ENCODE measurements at places on chromosomes 7 and 10.

DNA sequence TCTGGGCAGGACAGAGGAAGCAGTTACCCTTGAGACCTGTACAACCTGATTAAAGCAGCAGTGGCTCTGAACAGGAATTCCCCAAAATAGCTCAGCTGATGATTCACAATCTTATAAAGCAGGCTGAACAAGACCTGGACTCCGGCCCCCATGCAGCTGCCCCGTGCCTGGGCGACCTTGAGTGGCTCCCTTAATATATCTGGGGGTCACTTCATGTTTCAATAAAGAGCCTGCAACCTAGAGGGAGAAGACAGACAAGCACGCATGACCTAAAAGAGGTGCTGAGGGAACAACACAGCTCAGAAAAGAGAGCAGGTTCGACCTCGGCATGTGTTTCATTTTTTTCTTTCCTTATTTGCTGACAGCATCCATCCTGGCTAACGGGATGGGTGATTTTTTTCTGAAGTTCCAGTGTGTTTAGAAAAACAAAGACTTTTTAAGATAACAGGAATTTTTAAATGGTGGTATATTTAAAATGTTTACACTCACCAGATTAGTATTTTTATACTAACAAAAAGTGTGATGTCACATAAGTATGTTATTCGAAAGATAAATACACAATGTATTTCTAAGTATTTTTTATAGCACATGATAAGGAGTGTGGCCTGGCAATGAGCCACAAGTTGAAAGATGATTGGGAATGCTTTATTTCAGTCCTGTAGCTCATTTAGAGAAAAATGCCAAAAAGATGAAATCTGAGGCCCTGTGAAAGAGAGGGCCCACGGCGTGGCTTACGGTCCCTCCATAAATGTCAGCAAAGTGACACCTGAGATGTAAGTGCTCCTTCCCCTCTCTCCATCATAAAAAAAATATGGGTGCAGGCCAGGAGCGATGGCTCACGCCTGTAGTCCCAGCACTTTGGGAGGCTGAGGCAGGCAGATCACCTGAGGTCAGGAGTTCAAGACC lies 161.3 kb downstream of the SLIT1 start:
- DNase-seq: no peak

DNA sequence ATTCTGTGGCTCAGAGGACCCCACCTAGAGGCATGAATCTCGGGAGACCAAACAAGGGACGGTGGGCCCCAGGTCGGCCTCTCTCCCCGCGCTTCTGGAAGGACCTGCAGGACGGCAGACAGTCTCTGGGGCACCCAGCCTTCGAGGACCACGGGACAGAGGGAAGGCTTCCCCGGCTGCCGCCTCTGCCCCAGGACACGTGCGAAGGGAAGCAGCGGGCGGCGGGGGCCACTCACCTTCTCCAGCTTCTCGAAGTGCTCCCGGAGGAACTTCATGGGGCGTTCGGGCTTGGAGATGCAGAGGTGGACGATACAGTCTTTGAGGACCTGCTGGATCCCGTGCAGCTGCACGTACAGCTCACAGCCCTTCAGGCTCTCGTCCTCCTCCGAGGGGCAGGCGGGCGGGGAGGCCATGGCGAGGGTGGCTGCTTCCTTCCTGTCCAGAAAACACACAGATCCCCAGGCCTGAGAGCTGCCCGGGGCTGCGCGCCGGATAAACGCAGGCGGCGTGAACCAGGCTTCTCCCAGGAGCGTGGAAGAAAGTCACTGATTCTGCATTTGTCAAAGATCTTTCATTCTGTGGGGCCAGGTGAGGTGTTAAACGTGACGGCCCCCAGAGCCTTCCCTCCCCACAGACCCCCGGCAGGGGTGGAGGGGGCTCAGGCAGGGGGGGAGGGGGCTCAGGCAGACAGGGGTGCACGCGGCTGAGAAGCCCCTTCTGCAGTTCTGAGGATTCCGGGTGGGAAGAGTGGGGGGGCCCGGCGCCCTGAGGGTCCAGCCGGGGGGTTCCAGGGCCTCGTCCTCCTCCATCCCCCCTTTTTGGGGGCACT lies 15.2 kb upstream of the DNAAF5 start:
- no peak for DNase-seq

DNA sequence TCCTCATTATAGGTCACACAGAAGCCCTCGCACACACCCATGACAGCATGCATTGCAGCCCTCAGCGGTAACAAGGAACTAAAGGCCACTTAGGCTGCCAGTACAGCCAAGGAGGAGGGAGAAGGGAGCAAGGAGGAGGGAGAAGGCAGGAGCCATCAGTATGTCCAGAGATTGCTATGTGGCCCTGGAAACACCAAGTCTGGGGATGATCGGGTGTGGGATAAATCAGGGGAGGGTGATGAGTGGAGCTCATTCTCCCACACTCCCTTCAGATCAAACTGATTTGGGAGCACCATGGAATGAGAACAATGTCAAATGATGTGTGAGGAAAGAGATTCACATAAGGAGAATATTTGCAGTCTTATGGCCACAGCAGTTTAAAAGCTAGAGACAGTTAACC lies 350.9 kb downstream of the TNS3 start:
- no peak for DNase-seq

DNA sequence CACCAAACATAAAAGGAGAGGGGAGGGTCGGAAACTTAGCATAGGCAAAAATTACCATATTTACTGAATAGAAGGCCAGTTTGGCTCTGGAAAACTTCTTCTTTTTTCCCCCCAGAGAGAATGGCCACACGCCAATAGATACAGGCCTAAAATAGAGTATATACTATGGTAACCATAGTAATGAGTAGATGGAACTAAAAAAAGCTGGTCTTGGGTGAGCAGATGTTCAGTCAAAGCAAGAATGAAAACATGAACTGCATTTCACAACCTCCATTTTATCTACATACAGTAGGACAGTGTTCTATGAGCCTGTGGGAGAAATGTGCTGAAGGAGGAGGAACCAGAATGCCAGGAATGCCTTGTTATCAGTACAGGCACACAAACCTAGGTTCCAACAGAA lies 141.7 kb upstream of the SEMA3A start:
- DNase-seq: peak; percentile 62

DNA sequence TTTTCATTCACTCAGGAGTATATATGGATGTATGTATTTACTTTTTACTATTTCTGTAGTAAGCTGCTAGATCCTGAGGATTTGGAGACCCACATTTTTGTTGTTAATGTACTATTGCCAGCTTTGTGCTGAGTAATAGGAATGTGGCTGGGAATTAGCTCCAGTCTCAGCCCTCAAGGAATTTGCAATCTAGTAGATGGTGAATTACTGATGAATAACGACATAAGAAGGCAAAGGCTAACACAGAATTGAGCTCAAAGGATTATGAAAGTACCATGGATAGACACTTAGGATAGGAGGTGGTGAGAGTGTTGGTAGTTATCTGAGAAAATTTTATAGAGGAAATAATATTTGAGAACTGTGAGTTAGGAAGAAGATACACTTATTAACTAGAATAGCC lies 19.9 kb downstream of the CASD1 start:
- DNase-seq: no peak

All from KBM-7 (cell line).